ENCODE measurements at places on chromosomes 11 and 22.

DNA sequence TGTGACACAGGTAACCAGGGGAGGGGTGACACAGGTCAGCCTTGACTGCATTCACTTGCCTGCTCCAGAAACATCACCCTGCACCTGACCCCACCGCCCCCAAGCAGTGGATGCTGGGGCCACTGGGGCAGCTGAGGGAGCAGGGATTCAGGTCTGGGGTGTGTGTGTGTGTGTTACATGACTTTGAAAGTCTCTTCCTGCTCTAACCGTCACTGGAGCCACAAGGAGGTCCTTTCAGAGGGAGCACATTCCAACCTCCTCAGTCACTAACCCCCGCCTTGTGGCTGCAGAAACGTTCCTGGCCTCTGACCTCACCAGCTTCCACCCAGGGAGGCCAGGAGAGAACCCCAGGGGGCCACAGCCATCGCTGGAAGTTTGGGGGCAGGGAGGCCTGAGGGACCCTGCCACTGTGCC lies 2.9 kb upstream of the FOSL1 start:
- no peak for DNase-seq

DNA sequence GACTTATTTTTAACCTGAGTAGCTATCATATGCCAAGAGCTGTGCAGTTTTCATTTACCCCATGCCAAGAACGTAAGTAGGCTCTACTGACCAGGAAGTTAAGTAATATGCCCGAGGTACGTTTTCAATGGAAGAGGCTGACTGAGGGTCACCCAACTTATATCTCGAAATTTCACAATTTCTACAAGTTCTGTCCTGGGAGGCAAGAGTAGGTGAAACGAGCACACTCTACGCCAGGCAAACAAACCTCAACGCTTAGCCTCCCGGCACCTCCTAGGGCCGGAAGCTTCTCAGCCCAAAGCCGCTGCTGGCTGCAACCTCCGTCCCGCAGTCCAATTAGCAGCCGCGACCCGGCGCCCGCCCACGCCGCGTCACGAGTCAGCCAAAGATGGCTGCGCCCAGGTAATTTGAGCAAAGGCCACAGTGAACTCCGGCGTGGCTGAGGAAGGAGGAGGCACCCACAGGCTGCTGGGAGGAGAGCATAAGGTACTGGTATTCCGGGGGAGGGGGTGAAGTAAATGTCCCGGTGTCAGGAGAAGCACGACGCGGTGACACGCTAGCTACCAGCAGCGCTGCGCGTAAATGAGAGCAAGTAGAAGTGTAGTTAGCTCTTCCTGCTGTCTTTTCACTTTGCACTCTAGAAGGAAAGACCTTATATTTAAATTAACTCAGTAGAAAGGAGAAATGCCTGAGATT lies at the start of gene TMEM126A:
TSS of gene TMEM126A (plus strand) at position 364 of the 696 bp plus-strand sequence. CDS start 2,289 bp downstream, outside the sequence.
- DNase-seq: peak; percentile 80

DNA sequence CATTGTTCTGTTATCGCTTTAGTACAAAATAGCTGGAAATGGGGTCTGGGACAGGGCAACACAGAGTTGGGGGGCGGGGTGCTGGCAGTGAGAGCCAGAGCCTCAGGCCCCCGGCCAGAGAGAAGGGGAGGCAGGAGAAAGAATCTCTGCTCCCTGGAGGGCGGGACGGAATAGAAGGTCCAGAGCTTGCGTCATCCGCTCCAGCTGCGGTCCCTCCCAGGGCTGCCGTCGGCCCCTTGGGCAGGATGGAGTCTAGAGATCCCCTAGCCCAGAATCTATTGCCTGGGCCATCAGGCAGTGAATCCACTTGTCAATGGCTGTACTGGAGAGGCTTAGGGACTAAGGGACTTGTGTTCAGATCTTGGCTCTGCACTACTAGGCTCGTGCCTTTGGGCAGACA lies 5.0 kb downstream of the TP53I11 start:
- no peak for DNase-seq

- no peak for DNase-seq
Measured at GRCh38 chr11:86097980-86098379, 29.1 kb upstream of the PICALM start.

GRCh38 chr22:44848791-44849420 lies 96.5 kb downstream of the ARHGAP8 start:
- no peak for DNase-seq

- DNase-seq: no peak
Measured at GRCh38 chr22:47407461-47408025, 645.1 kb downstream of the TBC1D22A start.

DNA sequence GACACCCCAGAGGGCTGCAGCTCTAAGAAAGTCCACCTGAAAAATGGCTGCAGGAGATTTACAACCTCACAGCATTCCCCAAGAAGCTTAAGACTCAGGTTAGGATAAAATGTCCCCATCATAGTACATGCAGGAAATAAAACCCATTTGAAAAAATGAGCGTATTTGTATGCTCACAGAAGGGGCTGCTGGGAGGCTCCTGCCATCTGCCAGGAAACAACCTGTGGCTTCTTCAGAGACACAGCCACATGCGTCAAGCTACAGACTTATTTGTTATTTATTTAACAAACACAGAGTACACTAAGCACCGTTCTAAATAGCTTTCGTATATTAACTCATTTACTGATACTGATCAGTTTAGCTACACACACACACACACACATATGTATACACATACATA lies 73.4 kb downstream of the FEZ1 start:
- no peak for DNase-seq

- DNase-seq: peak; percentile 97
Measured at GRCh38 chr11:2693271-2694261, 6.2 kb downstream of the KCNQ1OT1 start.

DNA sequence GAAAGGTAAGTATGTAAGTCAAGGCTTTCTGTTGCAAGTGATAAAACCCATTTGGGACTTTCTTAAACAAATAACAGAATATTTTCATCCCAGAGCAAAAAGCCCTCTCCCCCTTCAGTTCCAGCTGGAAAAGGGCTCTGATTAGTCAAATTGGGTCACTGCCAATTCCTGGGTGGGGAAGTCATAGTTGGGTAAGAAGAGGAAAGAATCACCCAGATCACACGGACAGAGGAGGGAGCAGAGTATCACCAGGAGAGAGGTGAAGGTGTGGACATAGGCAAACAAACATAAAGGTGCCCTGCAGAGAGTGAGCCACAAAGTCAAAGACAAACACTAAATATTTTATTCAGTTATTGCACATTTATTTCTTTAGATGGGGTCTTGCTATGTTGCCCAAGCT lies 36.3 kb upstream of the SORL1 start:
- no peak for DNase-seq

DNA sequence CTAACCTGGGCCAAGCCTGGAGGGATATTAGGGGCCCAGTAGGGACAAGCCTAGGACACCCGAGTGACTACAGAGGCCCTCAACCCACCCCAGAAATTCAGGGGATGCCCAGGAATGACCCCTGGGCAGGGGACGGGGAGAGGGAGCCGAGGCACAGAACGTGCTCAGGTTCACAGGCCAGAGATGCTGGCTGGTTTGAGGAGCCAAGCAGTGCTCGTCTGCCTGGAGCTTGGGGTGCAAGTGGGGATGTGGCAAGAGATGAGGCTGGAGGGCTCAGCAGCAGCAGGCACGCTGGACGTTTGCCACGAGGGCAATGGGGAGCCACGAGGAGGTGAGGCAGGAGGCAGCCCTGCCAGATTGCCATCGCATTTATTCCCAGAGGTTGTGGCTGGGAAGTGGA lies 34.0 kb upstream of the EMID1 start:
- DNase-seq: no peak

GRCh38 chr11:83642500-83642899 lies 356.3 kb upstream of the CCDC90B start:
- DNase-seq: no peak

- no peak for DNase-seq
Measured at GRCh38 chr11:46896719-46897406, 21.5 kb downstream of the LRP4 start.

- no peak for DNase-seq
Measured at GRCh38 chr22:48071828-48072227, 1309.4 kb downstream of the TBC1D22A start.

DNA sequence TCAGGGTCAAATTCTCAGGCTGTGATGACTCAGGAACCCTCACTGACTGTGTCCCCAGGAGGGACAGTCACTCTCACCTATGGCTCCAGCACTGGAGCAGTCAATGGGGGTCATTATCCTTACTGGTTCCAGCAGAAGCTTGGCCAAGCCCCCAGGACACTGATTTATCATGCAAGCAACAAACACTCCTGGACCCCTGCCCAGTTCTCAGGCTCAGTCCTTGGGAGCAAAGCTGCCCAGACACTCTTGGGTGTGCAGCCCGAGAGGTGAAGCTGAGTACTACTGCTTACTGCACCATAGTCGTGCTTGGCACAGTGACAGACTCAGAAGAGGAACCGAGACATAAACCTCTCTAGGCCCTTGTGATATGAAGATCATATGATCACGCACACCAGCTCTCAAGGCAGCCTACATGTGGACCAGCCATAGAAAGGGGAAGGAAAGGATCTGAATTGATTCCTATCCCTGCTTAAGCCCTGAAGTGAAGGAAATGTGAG lies 58.2 kb downstream of the ZNF280B start:
- DNase-seq: no peak

DNA sequence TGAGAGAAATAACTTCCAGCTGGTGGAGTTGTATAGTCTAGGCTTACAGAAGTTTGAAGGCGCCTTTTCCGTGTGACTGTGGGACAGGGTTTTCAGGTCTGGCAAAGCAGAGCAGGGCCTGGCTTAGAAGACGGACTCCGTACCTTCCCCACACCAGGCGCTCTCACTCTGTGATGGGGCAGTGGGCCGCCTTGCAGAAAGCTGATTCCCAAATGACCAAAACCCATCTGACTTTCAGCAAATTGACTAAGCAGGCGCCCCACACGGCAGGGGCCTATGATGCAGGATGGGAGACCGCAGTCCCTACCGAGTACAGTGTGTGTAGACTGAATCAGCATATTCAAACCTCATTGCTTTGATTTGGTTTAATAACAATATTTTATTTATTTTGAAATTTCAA lies 85.8 kb upstream of the TMEM45B start:
- DNase-seq: no peak

DNA sequence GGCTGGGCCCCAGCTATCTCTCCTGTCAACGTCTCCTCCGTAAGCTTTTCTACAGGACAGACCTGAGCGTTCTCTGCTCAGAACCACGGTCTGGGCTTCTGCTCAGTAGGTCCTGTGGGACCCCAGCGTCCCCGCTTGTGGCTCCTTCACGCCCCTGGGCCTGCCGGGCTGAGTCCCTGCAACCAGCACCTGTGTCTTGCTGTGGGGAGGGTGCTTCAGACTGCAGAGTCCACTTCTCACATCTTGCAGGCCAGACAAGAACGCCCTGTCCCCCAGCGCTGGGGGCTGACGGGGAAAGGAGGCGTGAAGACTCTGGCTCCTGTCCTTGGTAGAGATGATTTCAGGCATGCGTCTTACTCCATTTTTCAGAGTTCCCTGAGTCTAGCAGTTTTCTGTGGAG lies 1480.8 kb downstream of the BRD1 start:
- no peak for DNase-seq

- no peak for DNase-seq
Measured at GRCh38 chr11:45751430-45751829, 53.5 kb upstream of the SLC35C1 start.

DNA sequence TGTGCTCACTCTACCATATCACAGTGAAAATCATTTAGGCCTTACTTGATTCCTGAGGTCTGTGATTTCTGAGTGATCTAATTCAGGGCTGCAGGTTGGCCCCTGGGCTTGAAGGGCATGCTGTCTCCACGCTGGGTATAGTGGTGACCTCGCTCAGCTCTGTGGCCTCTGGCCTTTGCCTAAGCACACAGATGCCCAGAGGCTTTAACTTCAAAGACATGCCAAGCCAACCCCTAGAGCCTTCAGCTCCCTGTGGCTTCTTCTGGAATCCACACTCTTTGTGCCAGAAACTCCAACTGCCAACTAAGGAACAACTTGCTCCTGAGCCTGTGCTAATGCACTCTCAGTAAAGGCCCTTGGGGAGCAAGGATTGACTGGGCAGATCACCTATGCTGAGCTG lies 232.6 kb upstream of the MPPED2 start:
- no peak for DNase-seq

- no peak for DNase-seq
Measured at GRCh38 chr11:22479208-22479607, 141.0 kb downstream of the SLC17A6 start.

- DNase-seq: no peak
Measured at GRCh38 chr11:93034031-93034722, 64.7 kb downstream of the MTNR1B start.

- DNase-seq: no peak
Measured at GRCh38 chr11:83437939-83438338, 151.8 kb upstream of the CCDC90B start.

- DNase-seq: no peak
Measured at GRCh38 chr11:134779179-134779578, 367.1 kb upstream of the B3GAT1 start.

DNA sequence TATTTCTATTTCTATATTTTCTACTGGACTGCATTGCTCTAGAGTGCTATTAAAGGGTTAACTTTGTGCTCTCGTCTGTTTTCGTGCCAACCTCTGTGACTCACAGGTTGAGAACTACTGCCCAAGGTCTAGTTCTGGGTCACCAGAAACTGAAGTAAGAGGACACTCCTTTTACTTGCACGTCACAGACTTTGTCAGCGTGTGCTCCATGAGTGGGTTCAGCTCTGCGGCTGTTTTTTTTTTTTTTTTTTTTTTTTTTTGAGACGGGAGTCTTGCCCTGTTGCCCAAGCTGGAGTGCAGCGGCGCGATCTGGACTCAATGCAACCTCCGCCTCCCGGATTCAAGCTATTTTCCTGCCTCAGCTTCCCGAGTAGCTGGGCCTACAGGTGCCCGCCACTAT lies 49.8 kb downstream of the CLMP start:
- DNase-seq: no peak

- DNase-seq: peak; percentile 9
Measured at GRCh38 chr11:59283825-59284772, 71.4 kb upstream of the MPEG1 start.

- DNase-seq: no peak
Measured at GRCh38 chr22:31750365-31751284, 693 bp upstream of the PRR14L start.

GRCh38 chr11:103936059-103936458 lies 100.4 kb upstream of the DDI1 start:
- no peak for DNase-seq

- DNase-seq: no peak
Measured at GRCh38 chr11:62129590-62130282, 5.9 kb downstream of the INCENP start.

- no peak for DNase-seq
Measured at GRCh38 chr22:30262917-30263741, 3.5 kb downstream of the OSM start.

DNA sequence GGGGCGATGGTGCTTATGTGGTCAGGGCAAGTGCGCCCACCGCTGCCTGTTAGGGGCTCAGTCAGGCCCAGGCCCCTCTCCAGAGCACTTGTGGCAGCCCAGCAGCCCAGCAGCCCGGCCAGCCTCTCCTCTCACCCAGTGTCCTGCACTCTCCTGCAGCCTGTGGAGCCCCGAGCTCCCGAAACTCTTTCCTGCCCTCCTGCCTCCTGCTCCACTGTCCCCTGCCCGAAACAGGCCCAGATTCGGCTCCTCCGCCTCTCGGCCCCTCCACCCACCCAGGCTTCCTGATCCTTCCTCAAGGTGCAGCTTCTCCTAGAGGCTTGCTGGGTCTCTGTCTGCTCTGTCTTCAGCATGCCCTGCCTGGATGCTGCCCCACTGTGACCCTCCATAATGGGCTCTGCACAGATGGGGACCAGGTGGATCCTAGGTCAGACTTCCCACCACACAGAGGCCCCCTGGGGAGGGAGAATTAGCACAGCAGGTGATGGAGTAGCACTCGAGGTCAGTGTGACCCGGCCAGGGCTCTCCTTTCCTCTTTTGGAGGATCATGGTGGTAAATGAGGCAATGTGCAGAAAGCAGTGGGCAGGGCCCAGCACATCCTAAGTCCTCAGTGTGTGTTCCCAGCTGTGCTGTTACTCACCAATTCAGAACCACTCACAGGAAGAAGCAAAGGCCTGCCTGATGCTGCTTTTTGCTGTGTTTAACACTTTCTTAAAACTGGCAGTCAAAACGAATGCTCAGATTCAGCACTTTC lies 18.6 kb upstream of the NAP1L4 start:
- DNase-seq: no peak
